ENCODE measurements at places on chromosomes 5 and 9.

DNA sequence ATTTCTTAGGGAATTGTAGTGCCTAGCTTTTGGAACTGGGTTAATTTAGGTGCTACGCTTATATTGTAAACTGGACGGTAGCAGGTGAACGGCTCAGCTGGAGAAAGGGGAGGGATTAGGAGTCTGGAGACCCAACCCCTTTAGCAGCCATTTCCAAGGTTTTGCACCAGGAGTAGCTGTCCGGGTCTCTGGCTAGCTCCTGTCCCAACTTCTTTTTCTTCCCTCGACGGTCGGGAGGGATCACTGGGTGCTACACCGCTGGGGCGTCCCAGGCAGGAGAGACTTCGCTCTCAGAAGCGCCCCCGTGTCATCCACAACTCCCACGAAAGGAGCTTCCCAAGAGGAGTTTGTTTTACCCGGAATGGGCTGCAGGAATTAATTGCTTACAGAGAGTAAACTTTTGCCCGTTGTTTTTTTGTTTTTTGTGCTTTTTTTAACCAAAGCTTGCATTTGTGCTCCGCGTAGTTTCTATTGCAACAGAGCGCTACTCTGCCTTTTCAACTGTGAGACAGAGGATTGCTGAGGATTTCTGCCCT lies 1640.9 kb upstream of the C9orf72 start:
- no peak for DNase-seq

DNA sequence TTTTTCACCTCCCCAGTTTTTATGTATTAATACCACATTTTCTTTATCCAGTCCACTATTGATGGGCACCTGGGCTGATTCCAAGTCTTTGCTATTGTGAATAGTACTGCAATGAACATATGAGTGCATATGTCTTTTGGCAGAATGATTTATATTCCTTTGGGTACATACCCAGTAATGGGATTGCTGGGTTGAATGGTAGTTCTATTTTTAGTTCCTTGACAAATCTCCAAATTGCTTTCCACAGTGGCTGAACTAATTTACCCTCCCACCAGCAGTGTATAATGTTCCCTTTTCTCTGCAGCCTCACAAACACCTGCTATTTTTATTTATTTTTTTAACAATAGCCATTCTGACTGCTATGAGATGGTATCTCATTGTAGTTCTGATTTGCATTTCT lies 340.2 kb downstream of the ADAMTS6 start:
- DNase-seq: no peak

DNA sequence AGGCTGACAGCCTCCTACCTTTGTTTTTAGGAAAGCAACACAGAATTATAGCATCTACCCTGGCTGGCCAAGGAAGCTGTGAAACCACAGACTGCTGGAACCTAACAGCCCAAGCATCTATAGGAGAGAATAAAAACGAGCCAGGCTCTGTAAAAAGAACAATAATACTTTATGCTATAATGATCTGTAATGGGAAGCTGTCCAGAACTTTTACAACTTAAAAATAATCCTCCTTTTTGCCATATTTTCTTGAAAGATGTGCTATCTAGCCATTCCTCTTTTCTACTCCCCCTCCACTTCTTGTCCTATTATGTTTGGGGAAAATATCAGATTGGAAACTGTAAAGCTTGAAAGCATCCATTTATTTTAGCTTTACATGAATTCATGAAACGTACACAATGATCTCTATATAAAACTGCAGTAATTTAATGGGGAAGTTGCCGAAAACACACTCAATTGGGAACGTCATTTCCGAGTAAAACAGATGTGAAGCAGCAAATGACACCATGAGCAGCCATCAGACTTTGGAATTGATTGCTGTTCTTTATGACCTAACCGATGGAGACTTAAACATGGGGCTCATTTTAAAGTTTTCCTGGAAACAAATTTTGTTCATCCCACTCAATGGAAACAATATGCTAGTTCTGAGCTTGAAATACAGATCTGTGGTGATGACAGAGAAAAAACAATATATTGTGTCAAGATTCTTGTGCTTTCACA lies 450.3 kb upstream of the CLINT1 start:
- DNase-seq: no peak

DNA sequence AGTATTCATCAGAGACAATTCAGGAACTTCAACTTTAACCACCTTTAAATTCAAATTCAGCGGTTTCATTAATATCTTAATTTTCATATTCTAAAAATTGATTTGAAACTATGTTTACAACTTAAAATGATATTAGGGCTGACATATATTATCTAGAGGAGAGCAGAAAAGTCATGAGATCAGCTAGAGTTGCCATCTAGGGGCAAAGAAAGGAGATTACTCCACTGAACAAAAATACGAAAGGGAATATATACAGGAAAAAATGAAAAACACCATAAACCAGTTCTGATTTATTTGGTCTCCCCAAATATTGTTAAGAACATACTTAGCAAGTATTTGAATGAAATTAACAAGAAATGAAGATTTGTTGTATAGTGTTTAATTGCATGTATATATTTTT lies 946.3 kb downstream of the DTWD2 start:
- DNase-seq: no peak

GRCh38 chr5:137741718-137742117 lies 5.8 kb upstream of the KLHL3 start:
- DNase-seq: no peak

DNA sequence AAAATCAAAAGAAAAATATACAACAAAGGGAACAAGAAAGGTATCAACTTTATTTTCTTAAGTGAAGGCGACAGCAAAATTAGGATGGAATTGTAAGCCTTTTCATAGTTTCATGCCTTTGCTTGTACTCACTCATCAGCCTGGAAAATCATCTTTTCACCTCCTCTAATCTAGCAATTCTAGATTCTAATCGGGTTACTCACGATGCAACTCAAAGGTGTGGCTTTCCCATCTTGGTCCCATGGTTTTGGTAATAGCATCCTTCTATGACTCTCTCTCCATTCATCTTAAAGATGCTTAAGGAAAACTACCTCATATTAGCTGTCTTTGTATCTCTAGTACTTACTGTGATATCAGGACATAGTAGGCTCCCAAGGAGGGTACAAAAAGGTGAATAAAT lies 30.5 kb downstream of the DNAH5 start:
- DNase-seq: no peak

DNA sequence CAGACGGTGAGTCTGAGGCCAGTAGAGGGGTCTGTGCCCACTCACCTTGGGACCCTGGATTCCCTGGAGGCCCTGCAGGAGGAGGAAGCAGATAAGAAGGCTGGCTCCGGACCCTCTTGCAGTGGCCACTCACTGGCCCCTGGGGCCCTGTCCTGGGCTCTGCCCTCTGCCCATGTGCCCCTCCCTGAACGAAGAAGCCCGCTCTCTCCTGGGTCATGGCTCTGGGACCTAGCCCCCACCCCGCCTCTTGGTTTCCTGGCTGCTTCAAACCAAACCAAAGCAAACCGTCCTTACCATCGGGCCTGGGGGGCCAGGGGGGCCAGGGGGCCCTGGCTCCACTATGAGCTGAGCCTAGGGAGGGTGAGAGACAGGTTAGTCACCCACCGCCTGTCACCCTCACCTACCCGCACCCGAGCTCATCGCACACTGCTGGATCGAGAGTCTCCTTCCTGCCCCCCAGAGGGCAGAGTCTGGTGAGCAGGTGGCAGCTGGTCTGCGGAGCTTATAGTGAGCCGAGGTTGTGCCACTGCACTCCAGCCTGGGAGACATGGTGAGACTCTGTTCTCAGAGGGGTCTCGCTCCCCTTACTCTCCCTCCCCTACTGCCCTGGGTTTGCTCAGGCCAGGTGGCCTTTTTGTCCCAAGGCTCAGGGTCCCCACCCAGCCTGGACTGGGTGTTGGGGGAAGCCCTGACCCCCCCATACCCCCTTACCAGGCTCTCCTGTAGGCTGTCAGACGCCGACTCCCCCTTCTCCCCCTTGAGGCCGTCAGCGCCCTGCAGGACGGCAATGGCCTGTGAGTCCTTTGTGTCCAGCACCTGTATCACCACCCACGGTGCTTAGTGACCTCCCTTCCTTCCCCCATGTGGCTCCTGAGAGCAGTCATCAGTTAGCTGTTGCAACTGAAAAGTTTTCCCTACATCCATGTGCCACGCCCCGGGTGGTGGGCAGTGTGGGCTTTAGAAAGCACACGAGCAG lies 15.2 kb upstream of the PHYKPL start:
- DNase-seq: no peak

GRCh38 chr5:57307516-57307915 lies 133.7 kb downstream of the GPBP1 start:
- no peak for DNase-seq

- no peak for DNase-seq
Measured at GRCh38 chr5:53023969-53024368, 34.8 kb downstream of the ITGA2 start.

GRCh38 chr9:21801683-21802417 lies 586 bp upstream of the MTAP start:
- no peak for DNase-seq

DNA sequence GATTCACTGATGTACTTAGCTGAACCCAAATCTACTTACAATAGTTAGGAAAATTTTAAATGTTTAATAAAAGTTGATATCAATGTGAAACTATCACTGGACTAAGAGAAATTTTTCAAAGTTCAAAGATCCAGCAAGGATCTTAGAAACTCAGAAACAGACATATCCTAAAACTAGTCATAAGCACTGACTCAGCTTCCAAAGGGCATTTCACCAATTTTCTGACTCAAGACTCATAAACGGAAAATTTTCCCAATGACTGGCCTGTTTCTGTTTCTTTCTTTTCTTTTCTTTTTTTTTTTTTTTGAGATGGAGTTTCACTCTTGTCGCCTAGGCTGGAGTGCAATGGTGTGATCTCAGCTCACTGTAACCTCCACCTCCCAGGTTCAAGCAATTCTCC lies 66.6 kb downstream of the CDC14B start:
- DNase-seq: no peak

DNA sequence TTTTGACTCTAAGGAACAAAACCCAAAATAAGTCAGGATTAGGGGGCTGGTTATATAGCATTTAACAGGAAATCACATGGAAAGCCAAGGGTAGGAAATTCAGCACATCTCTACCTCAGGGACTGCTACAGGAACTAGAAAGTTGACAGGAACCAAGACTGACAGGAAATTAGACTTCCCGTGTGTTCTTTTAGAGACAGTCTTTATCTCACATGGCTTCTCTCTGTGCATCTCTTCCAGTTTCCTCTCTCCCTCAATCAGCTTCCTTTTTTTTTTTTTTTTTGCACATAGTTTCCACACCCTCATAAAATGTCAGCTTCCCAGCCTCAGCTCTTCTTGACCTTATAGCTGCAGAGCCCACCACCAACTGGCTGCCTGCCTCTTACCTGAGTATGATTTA lies 4.8 kb downstream of the RECK start:
- DNase-seq: no peak

DNA sequence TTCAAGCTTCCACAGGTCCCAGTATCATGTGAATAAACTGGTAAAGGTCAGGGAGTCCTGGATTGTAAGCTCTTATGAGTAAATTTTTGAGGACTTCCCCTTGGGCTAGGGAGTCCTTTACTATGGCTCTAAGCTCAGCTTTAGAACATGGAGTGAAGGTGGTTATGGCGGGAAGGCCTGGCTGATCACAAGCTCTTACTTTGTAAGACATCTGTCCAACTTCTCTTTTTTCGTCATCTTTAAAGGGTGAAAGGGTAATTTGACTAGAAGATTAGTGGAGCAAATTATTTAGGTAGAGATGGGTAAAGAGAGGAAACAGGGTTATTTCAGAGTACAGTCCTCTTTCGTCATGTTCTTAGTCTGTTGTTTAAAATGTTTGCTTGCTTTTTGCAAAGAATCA lies 155.4 kb downstream of the AOPEP start:
- no peak for DNase-seq

DNA sequence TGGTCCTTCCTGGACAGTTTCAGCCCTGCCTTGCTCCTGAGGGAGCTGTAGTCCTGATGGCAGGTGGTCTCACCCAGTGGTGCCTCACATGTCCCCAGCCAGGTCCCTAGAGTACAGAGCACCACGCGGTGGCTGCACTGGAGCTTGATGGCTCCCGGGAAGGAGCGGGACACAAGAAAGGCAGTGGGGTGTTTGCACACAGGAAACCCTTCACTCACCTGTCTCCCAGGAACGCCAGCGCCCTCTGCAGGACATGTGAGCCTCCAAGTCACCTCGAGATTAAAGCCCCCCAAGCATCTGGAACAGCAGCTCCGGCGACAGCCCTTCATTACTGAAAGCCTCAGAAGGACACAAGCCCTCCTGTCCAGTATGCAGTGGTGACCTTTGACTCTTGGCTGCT lies 19.9 kb upstream of the TMEM250 start:
- DNase-seq: no peak

DNA sequence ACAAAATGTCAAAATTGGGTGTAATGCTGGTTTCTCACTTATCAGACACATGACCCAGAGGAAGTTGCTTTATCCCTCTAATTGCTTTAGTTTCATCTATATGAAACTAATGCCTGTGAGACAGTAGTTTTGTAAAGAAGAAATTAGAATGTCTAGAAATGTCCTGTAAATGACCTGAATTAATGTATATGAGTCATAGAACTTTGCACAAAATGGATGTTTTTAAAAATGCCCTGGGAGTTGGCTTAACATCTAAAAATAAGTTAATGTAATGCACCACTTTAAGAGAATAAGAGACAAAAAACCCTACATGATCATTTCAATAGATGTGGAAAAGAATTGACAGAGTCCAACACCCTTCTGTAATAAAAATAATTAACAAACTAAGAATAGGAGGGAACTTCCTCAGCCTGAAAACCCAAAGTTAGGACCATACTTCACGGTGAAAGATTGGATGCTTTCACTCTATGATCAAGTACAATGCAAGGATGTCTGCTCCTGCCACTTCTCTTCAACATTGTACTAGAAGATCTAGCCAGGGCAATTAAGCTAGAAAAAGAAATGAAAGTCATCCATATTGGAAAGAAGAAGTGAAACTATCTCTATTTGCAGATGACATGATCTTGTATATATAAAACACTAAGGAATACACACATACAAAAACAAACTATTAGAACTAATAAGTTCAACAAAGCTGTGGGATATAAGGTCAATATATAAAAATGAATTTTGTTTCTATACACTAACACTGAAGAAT lies 117.9 kb downstream of the MELK start:
- DNase-seq: no peak

DNA sequence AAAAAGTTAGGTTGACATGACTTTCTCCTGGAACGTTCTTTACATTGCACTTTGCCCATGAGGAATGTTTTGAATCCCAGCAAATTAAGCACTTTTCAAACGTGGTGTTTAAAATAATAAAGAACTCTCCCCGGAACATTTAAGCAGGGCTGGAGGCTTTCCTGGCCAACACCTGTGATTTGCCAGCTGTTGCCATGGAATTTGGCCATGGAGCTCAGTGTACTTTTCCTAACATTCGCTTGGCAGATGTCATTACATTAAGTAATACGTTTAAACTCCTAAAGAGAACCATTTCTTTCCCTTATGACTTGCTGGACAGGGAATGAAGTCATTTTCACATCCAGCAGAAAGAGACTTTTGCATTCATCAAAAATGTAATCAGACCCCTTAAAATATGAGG lies 146.1 kb downstream of the GAS1 start:
- DNase-seq: no peak

DNA sequence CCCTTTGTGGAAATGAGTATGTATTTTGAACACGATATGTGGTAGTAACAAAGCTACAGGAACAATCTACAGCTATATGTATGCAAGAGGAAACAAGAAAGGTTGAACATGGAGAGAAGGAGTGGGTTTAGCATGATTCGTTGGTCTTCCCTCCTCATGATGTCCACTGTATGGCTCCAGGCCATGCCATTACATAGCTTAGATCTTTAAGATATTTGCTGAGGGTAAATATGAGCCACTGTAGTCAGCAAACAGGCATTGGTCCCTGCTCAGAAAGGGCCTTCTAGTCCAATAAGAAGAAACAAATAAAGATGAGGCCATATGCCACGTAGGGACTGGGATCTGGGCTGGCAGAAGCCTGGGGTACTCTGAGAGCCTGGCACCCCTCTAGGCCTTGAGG lies 543.2 kb upstream of the SGCD start:
- no peak for DNase-seq
